ENCODE measurements at places on chromosomes 16 and 17.

DNA sequence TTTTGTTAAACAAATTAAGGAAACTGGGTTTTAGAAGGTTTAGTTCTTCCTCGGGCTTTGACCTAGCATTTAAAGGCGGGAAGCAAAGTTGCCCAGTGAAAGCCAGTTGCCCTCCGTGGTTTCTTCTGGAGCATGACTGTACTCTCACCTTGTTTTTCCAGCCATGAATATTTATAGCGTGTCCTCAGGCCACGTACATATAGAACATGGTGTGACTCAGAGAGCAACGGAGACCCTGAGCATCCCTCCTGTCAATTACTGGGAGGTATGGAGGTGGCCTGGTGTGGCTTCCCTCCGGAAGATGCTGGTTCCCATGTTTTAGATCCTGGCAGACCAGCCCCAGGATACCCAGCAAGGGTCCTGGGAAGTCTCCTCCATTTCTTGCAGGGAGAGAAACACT is 48.4 kb downstream of the AKAP1 start:
- DNase-seq: no peak

DNA sequence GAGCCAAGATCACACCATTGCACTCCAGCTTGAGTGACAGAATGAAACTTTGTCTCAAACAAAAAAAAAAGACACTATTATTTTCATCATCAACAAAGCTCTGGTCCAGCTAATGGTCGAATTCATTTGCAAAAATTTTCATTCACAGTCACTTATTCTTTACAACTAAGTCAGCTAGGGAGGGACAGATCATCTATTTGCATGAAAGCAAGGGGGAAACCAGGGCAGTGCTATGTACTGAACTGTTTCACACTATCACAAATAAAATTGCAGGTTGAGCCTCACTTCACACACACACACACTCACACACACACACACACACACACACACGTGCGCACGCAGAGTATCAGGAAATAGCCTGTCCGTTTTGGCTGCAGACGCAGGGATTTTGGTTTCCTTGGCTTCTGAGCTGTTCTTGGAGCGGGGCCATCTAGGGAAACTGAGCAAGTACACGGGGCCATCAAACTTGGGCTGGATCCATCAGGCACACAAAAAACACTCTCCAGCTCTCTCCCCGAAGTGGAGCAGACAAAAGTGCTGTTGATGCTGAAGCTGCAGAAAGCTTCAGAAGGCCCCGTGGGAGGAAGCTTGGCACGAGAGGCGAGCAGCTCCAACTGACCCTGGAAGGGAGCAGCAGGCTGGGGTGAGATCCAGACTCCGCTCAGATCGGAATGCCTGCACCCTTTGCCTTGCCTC is 44.3 kb upstream of the HELZ start:
- no peak for DNase-seq

DNA sequence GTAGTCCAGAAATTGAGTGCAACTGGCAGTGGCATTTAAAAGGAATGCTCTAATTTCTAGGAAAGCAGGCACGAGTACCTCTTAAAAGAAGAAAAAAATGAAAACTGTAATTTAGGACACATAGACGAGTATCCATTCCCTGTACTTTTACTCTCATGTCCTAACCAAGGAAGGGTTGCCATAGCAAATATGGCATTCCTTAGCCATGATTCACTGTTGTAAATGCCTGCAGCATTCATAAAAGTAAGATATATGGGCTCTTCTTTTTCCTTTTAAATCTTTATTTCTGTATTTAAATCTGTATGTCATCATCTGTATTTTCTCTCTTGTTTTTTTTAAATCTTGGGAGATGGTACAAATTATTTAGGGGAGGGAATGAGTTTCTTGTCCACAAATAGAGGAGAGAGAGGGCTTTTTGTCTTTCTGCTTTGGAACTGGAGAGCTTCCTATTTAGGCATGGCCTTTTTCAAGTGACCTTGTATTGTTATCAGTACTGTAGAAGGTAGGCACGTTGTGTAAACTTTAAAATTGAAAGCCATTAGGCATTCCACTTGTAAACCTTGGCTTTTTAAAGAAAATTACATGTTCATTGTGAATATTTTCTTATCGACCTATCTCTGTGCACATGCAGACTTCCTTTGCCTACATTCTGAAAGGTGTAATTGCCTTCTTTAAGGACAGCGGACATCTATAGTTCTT is 50.0 kb downstream of the TENT4B start:
- DNase-seq: no peak

DNA sequence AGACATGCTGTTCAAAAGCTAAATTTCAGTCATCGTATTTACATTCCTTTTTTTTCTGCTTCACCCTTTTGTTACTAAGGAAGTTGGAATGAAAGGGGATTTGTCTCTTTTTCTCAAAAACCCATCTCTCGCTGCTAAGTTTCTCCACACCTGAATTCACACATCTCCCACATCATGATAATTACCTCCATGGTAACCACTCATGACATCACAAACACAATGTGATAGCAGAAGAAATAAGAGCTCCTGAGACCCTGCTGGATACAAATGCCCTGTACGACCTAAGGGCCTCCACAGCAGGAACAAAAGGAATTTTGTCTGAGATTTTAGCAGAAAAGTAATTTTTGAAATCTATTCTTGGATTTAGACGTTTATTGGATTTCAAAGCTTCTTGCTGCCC is 82.6 kb upstream of the GNAO1 start:
- no peak for DNase-seq

DNA sequence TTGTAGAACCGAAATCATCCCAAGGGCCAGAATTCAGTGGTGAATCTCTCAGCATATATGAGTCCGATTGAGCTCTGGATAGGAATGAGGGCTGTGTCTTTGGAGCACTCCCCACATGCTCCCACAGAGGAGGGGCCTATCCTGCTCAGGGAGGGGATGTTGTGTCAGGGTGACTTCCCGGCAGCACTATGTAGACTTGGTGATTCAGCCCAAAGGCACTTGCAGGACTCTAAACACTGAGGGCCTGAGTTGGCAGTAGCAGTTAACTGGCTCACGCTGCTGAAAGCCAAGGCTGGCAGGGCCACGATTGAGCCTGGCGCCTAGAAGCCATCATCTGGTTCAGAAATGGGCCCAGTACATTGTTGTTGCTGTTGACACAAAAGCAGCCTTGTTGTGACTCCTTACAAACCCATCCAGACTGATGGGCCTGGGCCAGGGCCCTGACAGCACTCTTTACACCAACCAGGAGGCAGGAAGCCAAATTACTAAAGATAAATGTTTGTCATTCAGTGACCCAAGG is 31.9 kb downstream of the NMT1 start:
- no peak for DNase-seq

DNA sequence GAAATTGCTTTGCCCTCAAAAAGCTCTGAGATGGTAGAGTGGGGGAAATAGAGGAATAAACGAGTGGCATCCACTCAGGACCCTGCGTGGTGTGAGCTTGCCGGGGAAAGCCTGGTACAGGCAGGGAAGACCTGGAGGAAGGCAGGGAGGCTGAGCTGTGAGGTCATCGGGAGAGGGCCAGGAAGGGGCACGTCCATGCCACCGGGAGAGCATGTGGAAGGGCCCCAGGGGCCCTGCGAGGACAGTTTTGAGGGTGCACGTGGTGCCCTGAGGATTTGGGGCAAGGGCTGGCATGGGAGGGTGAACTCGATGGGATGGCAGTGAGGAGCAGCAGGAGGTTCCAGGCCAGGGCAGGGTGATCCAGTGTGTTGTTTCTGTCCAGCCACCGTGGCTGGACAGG is 56.3 kb upstream of the CBFA2T3 start:
- no peak for DNase-seq

DNA sequence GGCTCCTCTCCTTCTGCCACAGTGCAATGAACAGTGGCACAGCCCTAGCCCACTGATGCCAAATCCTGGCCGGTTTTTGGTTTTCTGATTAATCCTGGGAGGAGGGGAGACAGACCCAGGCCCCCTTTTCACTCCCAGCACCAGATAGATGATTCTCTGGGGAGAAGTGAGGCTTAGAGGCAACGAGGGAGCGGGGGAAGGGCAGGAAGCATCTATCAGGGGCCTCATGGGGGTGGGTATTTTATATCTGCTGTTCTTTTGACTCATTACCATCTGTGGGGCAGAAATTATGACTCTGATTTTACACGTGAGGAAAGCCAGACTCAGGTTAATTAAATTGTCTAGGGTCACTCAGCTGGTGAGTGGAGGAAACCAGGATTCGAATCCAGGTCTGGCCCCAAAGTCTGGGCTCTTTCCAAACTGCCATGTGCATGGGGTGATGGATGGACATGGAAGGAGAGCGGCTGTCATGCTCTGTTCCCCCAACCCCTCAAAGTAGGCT is 79.4 kb downstream of the MRM1 start:
- DNase-seq: no peak

DNA sequence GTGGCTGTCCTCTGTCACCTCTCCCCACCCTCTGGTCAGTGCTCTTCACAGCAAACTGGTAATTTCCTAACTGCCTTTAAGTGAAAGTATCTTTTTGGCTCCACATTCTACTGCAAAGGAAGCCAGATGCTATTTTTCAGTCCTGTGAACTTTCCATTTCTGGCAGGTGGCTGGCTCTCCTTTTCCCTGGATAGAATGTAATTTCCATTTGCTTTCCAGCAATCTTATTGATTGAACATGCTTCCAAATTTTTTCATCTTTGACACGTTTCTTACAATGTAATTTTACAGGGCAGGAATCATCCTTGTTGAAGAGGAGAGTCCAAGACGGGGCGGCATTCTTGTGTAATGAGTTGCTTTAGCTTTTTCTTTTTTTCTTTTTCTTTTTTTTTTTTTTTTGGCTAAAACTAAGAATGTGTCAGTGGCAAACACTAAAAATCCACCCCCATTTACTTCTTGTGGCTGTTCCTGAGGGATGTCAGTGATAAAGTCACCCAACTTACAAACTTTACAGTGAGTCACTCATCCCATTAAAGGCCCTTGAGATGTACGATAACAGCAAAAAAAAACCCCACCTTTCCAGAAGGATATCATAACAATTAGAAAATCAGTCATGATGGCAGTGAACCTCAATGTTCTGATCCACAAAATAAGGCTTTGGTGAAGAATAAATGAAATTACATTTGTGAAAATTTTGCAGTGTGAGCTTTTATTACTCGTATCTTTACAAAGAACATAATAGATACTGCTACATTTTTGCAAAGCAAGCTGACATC is 29.4 kb upstream of the PRKCA start:
- no peak for DNase-seq

GRCh38 chr16:59604354-59604753 is 870.2 kb upstream of the GOT2 start:
- no peak for DNase-seq

GRCh38 chr16:48537275-48537674 is 72.7 kb downstream of the N4BP1 start:
- no peak for DNase-seq

DNA sequence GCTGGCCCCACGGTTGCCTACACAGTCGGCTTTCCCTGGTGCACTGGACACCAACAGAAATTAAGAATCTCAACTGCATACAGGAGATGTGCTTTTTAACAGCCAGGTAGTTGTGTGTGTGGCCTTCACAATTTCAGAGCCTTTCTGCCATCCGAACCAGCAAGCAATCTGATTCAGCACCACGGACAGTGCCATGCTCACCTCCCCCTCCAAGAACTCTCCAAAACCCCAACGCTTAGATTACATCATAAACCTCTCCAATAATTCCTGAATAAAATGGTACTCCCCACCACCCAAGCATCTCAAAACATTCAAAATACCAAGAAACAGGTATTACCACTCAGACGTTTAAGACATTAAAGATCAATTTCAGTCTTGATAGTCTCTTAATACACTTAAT is 31.8 kb downstream of the USP7 start:
- DNase-seq: peak; percentile 59

- DNase-seq: no peak
Observed at GRCh38 chr16:66335704-66336329, 30.7 kb upstream of the CDH5 start.

GRCh38 chr17:68909066-68909465 is 46.1 kb downstream of the ABCA8 start:
- peak; percentile 38 for DNase-seq

GRCh38 chr16:88977018-88977811 is at the start of gene CBFA2T3:
Gene CBFA2T3, minus strand, starts transcription at chr16:88977207. Its CDS starts 400 bp downstream, at chr16:88976807.
- DNase-seq: peak; percentile 92

DNA sequence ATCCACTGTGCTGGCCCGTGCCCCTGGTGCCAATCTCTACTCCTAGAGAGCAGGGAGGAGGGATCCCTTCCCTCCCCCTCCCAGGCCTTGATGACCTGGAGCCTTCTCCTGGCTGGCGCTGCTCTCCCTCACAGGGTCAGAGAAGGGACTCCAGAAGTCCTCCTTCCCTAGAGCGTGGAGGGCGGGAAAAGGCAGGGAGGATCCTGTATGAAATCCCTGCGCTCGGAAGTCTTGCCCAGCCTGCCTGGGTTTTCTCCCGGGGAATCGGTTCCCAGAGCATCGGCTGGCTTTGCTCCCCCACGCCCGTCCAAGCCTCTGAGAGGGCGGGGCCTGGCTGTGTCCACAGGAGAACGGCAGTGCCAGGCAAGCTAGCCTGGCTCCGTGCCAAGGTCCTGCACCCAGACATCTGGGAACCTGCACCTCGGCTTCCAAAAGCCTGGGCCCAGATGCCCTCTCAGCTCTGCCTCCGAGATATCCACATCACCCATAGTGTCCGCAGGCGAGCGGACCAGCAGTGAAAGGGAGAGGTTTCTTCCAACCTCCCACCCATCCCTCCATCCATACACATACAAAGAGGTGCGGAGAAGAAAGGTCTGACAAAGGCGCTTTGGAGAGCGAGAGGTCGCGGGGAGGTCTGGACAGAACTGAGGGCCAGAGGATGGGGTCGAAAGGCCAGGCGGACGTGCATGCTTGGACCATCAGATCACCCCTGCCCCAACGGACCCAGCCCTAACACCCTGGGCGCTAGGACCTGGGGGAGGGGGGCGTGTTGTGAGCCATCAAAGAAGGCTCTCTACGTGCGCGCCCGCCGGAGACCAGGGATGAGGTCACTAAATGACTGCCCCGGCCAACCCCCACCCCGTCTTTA is 1.1 kb downstream of the MPP2 start:
- DNase-seq: no peak

GRCh38 chr16:16850274-16850673 is 471.3 kb downstream of the NPIPA7 start:
- no peak for DNase-seq

GRCh38 chr16:869823-870641 is 69.5 kb upstream of the GNG13 start:
- no peak for DNase-seq

- no peak for DNase-seq
Observed at GRCh38 chr16:67406111-67406971, 9.9 kb downstream of the ZDHHC1 start.

GRCh38 chr17:68184141-68184571 is 63.7 kb upstream of the AMZ2 start:
- DNase-seq: no peak

Data from hematopoietic multipotent progenitor cell treated with erythropoietin and hydrocortisone succinate and interleukin-3 and kit ligand, for 8 days (in vitro differentiated cells).